ENCODE measurements at places on chromosomes 4 and X. TPM values are rescaled to one million over a fixed set of nuclear protein-coding genes. Genes with fewer than 3 reads are reported as not detected.

Gene NXF2
- total RNA-seq: not detected

Gene LRAT
- 7.0 TPM for total RNA-seq

Gene CT45A10
- total RNA-seq: not detected

Gene NUP54
- total RNA-seq: 102 TPM

Gene NXF2B
- 0.44 TPM for total RNA-seq

Gene RNF128
- total RNA-seq: 0.38 TPM

Gene ETDB
- not detected for total RNA-seq

Gene CXCL9
- not detected for total RNA-seq

Gene MXD4
- total RNA-seq: 40.8 TPM

Gene RPL36A
- 934 TPM for total RNA-seq
